Thoracic aorta endothelial cell (primary cell): ENCODE measurements at places on chromosomes 12 and 14. TPM values are rescaled to one million over a fixed set of nuclear protein-coding genes. Genes with fewer than 3 reads are reported as not detected.

Gene ZNF268
- 22.8 and 23.4 TPM in 2 replicates for total RNA-seq

Gene HNF1A
- total RNA-seq: not detected in 2 replicates

Gene KRT4
- not detected in 2 replicates for total RNA-seq

Gene GLIPR1L1
- not detected in 2 replicates for total RNA-seq

Gene ESR2
- total RNA-seq: 0.27 and 0.50 TPM in 2 replicates

Gene SERPINA5
- 0.53 TPM in 1 of 2 replicates, not detected in the other for total RNA-seq

Gene TMEM121
- 3.7 and 5.7 TPM in 2 replicates for total RNA-seq

Gene PPFIA2
- total RNA-seq: 0.27 TPM in 1 of 2 replicates, not detected in the other
